Astrocyte (in vitro differentiated cells and primary cell): ENCODE measurements at places on chromosomes 2 and 18. TPM values are rescaled to one million over a fixed set of nuclear protein-coding genes. Genes with fewer than 3 reads are reported as not detected.

DNA sequence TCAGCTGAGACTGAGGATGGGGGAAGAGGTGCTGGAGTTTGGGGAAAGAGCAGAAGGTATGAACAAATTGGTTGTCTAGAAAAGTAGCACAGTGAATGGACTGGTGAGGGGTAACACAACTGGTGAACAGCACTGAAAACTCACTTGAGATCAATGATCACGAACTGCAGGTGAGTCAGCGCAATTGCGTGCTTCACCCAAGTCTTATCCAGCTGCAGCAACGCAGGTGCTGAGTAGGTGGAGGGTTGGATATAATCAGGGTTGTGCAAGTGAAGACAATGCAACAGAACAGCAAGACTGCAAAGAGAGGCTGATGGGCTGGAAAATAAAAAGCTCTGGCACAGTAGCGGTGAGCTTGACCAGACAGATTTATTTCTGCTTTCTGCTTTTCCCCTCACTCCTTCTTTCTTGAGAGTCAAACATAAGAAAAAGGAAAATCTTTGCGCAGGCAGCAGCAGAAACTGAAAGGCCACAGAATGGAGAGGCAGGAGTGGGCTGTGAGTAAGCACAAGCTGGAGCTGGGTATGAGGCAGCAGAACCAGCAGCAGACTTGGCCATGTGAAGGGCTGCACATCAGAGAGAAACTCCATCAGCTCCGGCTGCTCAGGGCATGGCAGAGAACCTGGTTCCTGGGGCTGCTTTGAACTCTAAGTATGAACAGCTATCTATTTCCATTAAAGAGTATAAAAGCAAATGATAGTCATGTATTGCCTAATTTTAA lies 99.4 kb upstream of the ARL5A start:
- DNase-seq: no peak

DNA sequence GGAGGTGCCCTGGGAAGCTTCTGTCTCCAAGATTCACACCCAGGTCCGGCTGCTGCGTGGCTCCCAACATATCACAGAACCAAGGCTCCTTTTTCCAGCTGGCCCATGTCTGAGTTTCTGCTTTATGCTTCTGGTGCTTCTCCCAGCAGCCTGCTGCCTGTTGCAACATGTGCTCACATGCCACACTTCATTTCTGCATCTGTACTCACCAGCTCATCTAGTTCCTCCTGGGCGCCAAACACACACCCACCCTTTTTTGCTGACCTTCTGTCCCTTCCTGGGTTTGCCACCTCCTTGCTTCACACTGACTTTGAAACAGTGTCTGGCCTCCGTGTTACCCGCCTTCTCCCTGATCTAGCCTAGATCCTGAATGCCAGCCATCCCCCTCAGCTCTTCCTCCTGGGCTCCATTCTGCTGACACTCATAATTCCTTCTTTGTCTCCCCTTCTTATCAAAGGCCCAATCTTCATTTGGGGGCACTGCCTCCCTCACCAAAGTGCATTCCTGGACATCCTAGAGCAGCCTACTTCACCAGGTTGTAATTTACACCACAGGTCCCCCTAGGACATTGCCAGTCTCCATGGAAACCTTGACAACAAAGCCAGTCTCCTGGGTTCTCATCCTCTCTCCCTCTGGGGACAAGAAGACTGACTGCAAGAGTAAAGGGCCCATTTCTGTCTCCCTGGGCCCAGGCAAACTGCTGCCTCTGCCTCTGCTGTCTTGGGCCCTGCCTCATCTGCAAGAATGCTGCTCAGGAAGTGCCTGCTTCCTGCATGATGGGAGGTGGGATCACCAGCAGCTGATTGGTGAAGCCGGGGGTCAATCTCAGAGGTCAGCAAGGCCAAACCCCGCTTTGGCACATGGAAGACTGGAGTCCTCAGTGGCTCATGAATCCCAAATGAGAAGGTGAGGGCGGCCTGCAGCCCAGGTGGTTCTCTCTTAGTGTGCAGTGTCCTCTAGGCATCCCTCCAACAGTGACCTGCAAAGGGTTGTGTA lies 13.9 kb upstream of the PROM2 start:
- no peak for DNase-seq

- no peak for DNase-seq
Observed at GRCh38 chr2:30147196-30147714, 448 bp downstream of the YPEL5 start.

The CAPN14 gene
- total RNA-seq: 0.12 and 0.14 TPM in 2 replicates

The CARF gene
- 3.6 and 5.3 TPM in 2 replicates for total RNA-seq

The ALPP gene
- 0.32 TPM in 1 of 2 replicates, not detected in the other for total RNA-seq
